NCI-H1694 (cell line): ENCODE measurements at places on chromosomes 4 and X.

DNA sequence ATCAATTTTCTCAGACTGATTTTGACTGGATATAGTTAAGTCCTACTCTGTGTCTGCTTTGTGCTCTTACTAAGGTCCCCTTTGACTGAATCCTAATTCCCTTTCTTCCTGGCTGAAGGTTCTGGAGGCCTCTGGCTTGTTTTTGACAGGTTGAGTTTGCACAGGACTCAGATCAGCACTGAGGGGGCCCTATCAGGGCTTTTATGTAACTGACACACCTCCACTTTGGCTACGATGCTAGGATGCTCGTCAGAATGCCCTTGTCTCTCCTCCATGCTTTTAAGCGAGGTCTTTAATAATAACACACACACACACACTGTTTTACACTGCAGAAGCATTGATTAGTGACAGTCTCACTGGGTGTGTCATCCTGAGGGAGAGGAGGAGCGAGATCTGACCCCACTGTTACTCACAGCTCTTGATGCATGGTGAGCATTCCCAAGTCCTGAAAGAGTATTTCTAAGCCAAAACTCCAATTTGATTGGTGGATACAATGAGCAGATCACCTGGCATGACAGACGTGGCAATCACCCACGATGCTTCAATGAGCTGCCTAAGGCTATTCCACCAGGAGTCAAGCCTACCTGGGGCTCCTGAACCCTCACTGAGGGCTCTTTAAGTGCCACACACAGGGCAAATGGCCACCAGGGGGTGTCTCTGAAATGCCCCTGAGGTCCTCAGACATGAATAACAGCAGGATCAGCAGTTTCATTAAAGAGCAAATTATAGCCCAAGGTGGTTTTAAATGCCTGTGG lies 130.4 kb upstream of the CPEB2 start:
- DNase-seq: no peak

DNA sequence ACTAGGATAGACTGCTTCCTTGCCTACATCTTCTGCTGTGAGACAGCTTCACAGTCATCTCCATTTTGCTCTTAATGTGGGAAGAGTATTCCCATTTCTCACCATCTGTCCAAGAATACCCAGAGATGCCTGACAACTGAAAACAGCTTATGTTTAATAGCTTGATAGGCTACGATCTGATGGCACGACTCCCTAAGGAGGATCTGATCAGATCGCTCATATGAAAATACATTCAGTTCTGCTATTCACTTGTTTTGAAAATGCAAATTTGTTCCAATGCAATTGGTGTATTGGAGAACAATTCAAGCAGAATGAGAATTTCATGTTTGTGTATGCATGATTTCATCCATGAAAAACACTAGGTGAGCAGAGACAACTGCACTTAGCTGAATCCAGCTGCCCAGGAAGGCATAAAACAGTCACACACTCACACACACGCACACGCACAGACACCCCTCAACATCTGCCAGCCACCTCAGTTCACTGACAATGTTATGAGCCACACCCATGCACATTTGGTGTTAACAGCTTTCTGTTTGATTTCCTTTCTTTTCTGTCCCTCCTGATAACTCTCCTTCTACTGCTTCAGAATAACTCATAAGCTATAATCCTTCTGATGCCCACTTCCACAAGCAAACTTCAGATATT lies 29.6 kb downstream of the TRIML1 start:
- DNase-seq: no peak

- DNase-seq: peak; percentile 51
Observed at GRCh38 chr4:76208005-76208765, 5.4 kb downstream of the SCARB2 start.

- no peak for DNase-seq
Observed at GRCh38 chr4:69078852-69079251, 17.4 kb upstream of the UGT2B7 start.

DNA sequence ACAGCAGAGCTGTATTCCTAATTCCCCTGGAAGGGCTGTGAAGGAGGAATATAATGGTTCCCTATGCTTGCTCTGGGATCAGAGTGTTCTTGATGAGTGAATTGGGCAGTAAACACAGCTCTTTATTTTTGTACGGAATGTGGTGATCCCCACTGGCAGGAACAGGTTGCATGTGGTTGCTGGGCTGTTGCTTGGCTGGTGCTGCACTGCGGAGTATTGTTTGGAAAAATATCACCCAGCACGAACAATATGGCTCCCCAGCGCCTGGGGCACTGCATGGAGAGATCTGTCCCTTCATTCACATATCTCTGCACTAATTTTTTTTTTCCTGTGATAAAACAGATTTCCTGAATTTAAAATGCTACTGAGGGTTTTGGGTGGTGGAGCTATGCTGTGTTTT lies 119.7 kb downstream of the MGST2 start:
- DNase-seq: no peak
